ENCODE measurements at places on chromosomes 12 and 14. TPM values are rescaled to one million over a fixed set of nuclear protein-coding genes. Genes with fewer than 3 reads are reported as not detected.

The MAP3K9 gene
- not detected for total RNA-seq

The FKBP4 gene
- total RNA-seq = 42.8 TPM

The DPF3 gene
- total RNA-seq = 7.6 TPM

The CRIP1 gene
- 9.3 TPM for total RNA-seq

The ZC2HC1C gene
- total RNA-seq = 1.3 TPM

The NDRG2 gene
- total RNA-seq = 0.69 TPM

The FKBP11 gene
- total RNA-seq = 28.5 TPM

The SIX6 gene
- not detected for total RNA-seq

The LTBP2 gene
- total RNA-seq = 138 TPM

The C12orf42 gene
- not detected for total RNA-seq

The SLC38A4 gene
- 0.10 TPM for total RNA-seq

The AMN gene
- total RNA-seq = not detected

The STAT2 gene
- total RNA-seq = 50.8 TPM
